Upper lobe of left lung (tissue), 6 donors: ENCODE measurements at places on chromosomes 12 and 14.
A peak's percentile ranks its signal among the peaks of the same experiment; 100 is the strongest.

DNA sequence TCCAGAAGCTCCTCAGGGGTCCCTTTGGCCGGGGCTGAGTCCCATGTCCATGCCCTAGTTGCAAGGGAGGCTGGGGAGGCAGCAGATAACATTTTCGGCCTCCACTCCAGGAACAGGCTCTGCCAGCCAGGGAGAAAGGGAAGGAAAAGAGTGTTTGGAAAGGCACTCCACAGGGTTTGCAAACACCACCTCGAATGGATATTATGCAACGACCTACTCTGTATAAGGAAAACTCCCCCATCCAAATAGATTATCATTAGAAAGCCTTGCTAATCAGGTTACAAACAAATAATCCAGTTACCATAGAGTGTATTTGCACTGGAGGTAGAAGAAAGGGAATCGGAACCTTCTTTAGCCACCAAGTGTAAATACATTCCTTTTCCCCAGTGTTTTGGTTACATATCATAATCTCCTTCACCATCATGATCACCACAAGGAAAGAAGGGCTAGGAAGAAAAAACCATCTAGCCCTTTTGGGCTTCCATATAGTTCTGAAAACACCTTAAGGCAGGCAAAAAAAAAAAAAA is 40.4 kb downstream of the TMCC3 start:
- no peaks in the 10 kb centered on the region for H3K36me3 ChIP-seq
- DNase-seq = peak; percentile 35
- H3K4me3 ChIP-seq = no peak overlapping the region
- no peaks in the 10 kb centered on the region for H3K27me3 ChIP-seq
- H3K4me1 ChIP-seq = peaks cover under 1% of the 10 kb centered on the region

DNA sequence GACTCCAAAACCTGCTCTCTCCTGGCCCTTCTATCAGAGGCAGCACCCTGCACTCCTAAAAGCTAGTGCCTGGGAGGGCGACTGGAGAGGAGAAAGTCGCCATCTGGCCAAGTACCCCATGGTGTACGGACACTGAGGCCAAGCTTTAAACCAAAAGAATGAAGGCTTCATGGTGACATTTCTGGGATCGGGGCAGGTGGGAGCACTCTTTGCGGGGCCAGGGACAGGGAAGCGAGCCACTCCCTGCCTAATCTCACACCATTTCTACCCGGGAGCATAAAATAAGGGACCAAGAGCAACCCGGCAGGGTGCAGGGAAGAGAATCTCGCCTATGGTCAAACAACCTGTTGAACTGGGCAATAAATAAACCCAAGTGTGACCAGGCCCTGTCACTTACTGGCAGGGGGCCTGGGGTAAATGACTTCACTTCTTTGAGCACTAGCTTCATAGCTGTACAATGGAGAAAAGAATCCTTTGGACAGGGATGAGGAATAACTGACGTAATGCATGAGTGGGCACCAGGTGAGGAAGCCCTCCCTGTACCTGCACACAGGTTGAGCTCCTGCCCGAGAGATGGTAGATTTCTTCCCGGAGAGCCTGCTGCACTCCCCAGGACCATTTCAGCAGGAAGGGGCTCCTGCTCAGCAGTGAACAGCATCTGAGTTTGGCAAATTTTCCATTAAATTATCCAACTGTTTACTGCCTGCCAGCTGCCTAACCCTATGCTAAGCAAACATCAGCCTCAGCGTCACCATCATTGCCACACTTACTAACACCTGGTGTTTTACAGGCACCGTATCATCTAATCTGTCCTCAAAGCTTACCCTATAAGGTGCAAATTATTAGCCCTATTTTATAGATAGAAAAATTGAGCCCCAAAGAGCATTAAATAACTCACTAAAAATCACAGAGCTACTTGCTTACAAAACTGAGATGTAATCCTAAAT is 2.0 kb downstream of the SERPINA1 start:
- peak overlapping the region; percentile 35 for H3K27ac ChIP-seq
- H3K36me3 ChIP-seq = peaks cover 6% of the 10 kb centered on the region
- H3K4me3 ChIP-seq = peak overlapping the region; percentile 50
- peaks cover 29% of the 10 kb centered on the region for H3K4me1 ChIP-seq

DNA sequence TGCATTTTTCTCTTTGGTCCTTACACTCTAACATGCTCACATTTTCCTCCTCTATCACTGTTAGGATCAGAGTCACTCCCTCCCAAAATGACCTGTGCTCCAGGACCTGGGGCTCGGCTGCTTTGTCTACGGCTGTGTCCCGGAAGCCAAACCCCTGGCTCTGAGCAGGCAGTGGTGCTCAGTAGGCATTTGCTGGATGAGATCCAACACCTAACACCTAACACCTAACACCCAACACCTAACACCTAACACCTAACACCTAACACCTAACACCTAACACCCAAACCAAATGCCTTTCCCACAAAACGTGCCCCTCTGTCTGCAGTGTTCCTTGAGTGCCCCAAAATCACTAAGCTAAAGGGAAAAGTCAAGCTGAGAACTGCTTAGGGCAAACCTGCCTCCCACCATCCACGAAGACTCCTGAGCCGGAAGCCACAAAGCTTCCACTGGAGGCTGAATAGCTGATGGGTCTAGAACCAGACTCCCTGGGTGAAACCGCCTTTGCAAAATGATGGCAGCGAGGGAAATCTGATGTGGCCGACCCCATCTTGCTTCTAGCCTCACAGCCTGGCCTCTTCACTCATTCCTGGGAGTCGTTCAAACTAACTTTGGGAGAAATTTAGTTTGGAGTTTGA is 29.2 kb downstream of the HSP90AA1 start:
- peaks cover under 1% of the 10 kb centered on the region for H3K4me1 ChIP-seq
- no peaks in the 10 kb centered on the region for H3K27me3 ChIP-seq
- H3K36me3 ChIP-seq = peaks cover 10% of the 10 kb centered on the region
- no peak overlapping the region for H3K4me3 ChIP-seq
- no peak for DNase-seq

DNA sequence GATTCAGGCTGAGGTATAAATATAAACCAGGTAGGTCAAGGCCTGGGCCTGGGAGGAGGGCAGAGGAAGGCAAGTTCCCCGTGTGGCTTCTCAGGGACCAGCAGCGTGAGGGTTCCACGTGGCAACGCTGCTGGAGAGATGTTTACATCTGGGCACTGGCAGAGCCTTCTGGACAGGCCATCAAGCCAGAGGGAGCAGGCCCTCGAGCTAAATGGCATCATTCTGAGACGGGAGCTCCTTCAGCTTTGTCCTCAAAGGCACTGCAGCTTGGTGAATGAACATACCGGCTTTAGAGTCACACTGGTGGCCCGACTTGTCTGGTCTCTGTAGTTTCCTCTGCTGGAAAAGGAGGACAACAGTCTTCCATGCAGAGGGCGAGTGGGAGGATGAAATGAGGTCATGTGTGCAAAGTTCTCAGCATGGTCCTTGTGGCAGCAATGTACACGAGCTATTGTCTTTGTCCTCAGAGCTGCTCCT is 231.3 kb downstream of the ZFP36L1 start:
- no peak overlapping the region for H3K27ac ChIP-seq
- no peak overlapping the region for H3K4me3 ChIP-seq
- no peaks in the 10 kb centered on the region for H3K36me3 ChIP-seq
- peaks cover 35% of the 10 kb centered on the region for H3K4me1 ChIP-seq
- DNase-seq = no peak
- no peaks in the 10 kb centered on the region for H3K27me3 ChIP-seq

DNA sequence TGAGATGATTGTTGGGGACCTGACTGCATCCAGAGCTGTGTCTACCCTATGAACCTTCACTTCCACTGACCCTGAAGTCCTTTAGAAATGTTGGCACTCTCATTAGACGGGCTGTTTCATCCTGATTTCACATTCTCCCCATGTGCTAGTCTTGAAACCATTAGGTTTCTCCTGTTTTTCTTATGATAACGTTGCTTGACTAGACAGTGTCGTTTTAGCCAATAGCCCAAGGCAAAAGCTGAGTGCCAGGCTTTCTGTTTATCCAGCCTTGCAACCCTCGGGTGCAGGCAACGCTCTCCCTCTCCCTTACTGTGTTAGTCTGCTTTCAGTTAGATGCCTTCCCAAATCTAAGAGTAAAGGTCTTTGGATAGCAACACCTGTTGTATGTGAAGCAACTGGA is 30.1 kb downstream of the DACT1 start:
- H3K27me3 ChIP-seq = no peaks in the 10 kb centered on the region
- no peaks in the 10 kb centered on the region for H3K36me3 ChIP-seq
- peaks cover 9% of the 10 kb centered on the region for H3K4me1 ChIP-seq
- H3K4me3 ChIP-seq = no peak overlapping the region
- no peak for DNase-seq
- H3K27ac ChIP-seq = no peak overlapping the region

GRCh38 chr12:82695531-82695930 is 8.8 kb downstream of the TMTC2 start:
- DNase-seq = no peak
- H3K27ac ChIP-seq = no peak overlapping the region
- no peak overlapping the region for H3K4me3 ChIP-seq
- peaks cover 9% of the 10 kb centered on the region for H3K4me1 ChIP-seq
- no peaks in the 10 kb centered on the region for H3K36me3 ChIP-seq

GRCh38 chr14:88500611-88501010 is 54.2 kb downstream of the PTPN21 start:
- peaks cover 5% of the 10 kb centered on the region for H3K36me3 ChIP-seq
- DNase-seq = no peak
- H3K4me1 ChIP-seq = no peaks in the 10 kb centered on the region
- no peak overlapping the region for H3K27ac ChIP-seq
- H3K4me3 ChIP-seq = no peak overlapping the region

GRCh38 chr14:22542360-22542759 is 46.7 kb downstream of the DAD1 start:
- H3K36me3 ChIP-seq = no peaks in the 10 kb centered on the region
- H3K4me1 ChIP-seq = no peaks in the 10 kb centered on the region
- no peak for DNase-seq
- H3K27me3 ChIP-seq = no peaks in the 10 kb centered on the region
- H3K4me3 ChIP-seq = no peak overlapping the region

DNA sequence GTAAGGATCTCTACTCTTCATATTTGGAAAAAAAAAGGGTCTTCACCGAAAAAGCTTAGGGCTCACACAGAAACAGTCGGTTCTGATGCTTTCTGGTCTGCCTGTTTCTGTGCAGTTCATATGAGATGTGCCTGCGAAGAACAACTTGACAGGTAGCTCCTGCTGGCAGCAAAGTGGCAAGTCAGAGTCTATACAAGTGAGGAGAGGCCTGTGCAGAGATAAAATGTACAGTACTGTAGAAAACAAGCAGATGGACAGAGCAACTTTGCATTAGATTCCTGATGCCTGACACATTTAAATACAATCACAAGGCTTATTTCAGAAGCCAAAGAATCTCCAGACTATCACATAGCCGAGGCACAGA is 936.0 kb downstream of the DIO2 start:
- H3K4me3 ChIP-seq = no peak overlapping the region
- no peaks in the 10 kb centered on the region for H3K27me3 ChIP-seq
- no peak for DNase-seq
- peaks cover 7% of the 10 kb centered on the region for H3K4me1 ChIP-seq
- H3K27ac ChIP-seq = no peak overlapping the region
- no peaks in the 10 kb centered on the region for H3K36me3 ChIP-seq

DNA sequence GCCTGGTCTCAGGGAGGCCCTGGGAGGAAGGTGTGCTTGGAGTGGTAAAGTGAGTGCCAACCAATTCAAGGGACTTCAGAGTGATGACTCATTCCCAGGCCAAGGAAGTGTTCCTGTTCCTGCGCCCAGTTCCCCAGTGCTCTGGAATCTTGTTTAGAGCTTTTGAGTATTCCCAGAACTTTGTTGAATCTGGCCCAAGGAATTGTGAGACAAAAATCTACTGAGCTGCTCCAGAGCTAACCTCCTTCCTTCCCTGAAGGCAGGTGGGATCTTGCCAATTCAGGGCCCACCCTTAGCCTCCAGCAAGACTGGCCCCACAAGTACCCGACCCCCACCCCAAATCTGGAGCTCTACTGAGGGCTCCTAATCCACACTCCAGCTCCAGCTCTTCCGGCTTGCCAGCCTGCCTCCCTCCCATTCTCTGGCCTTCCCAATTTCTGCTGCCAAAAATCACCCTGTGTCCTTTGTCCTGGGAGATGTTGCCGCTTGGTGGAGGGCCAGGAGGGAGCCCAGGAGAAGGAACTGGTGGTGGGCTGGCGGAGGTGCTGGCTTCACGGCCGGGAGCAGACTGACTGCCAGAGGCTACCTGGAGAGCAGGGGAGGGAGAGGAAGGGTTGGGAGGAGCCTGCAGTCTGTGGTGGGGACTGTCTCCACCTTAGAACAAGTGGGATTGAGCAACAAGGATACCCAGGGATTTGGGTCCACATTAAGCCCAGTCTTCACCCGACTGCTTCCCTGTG is 2.0 kb upstream of the ATN1 start:
- H3K4me3 ChIP-seq = peak overlapping the region; percentile 96
- DNase-seq = no peak
- H3K4me1 ChIP-seq = peaks cover 40% of the 10 kb centered on the region
- peak overlapping the region; percentile 98 for H3K27ac ChIP-seq

DNA sequence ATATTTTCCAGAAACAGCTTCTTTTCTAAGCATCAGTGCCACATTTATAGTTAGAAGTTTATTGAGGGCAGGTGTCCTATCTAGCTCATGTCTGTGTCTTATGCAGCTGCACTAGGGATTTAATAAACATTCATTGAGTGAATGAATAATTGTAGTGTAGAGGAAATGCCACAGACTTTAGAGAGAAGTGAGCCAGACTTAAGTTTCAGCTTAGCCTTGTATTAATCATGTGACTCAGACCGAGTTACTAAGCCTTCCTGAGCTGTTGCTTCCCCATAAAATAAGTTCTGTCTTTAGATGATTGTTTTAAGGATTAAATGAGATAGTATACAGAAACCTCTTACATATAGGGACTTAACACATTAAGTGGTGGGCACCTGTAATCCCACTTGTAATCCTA is 236.1 kb upstream of the DDHD1 start:
- no peak for DNase-seq
- H3K4me3 ChIP-seq = no peak overlapping the region
- no peak overlapping the region for H3K27ac ChIP-seq
- H3K4me1 ChIP-seq = no peaks in the 10 kb centered on the region
- no peaks in the 10 kb centered on the region for H3K36me3 ChIP-seq

DNA sequence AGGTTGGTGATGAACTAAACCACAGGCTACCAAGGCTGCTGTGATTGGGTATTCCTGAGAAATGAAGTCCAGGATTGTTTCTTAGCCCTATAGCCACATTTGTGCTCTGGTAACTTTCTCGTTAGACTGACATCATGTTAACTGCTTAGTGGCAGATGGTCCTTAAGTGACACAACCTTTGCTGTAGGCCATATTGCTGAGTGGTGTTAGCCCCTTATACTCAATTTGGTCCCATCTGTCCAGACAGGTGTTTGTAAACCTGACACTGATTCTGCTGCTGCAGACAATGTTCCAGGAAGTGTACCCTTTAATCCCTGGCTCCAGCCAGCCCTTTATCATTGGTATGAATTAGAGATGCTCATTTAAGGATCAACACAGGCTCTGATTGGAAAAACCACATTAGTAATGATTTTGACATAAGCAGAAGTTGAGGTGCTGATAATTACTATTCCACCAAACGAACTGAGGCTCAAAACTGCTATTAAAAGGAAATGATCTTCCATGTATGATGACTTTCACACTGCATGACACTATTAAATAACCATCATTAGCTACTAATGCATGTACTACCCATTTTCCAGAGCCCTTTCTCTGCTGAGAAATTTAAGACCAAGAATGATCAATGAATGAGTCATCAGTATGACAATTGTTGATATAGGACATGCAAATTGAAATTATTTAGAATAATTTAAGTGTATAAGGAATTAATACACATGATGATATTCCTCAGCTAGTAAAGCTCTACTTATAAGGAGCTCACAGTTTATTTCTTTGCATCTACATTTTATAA is 3.6 kb upstream of the SSTR1 start:
- H3K36me3 ChIP-seq = no peaks in the 10 kb centered on the region
- H3K4me3 ChIP-seq = no peak overlapping the region
- H3K27me3 ChIP-seq = peaks cover 10% of the 10 kb centered on the region
- no peak overlapping the region for H3K27ac ChIP-seq

GRCh38 chr12:89523393-89523792 is 1.2 kb downstream of the GALNT4 start:
- no peaks in the 10 kb centered on the region for H3K36me3 ChIP-seq
- H3K4me1 ChIP-seq = peaks cover 54% of the 10 kb centered on the region
- H3K27ac ChIP-seq = peak overlapping the region; percentile 97
- H3K4me3 ChIP-seq = peak overlapping the region; percentile 99
